ENCODE measurements at places on chromosomes 7 and 10. TPM values are rescaled to one million over a fixed set of nuclear protein-coding genes. Genes with fewer than 3 reads are reported as not detected.

- H3K27ac ChIP-seq: no peak overlapping the region
- H3K4me3 ChIP-seq: peak overlapping the region; percentile 74
- peaks cover 10% of the 10 kb centered on the region for H3K36me3 ChIP-seq
- peaks cover 9% of the 10 kb centered on the region for H3K27me3 ChIP-seq
Observed at GRCh38 chr10:100345570-100346330, 1.3 kb upstream of the SCD start.

- H3K4me3 ChIP-seq: no peak overlapping the region
- H3K4me1 ChIP-seq: peaks cover 43% of the 10 kb centered on the region
- DNase-seq: no peak
- no peaks in the 10 kb centered on the region for H3K27me3 ChIP-seq
- peak overlapping the region; percentile 90 for H3K27ac ChIP-seq
Observed at GRCh38 chr10:17003651-17004286, 125.8 kb downstream of the CUBN start.

GRCh38 chr7:77550586-77550985 lies 13.5 kb downstream of the PTPN12 start:
- H3K27ac ChIP-seq: no peak overlapping the region
- no peaks in the 10 kb centered on the region for H3K4me1 ChIP-seq
- no peaks in the 10 kb centered on the region for H3K36me3 ChIP-seq
- peak; percentile 11 for DNase-seq

DNA sequence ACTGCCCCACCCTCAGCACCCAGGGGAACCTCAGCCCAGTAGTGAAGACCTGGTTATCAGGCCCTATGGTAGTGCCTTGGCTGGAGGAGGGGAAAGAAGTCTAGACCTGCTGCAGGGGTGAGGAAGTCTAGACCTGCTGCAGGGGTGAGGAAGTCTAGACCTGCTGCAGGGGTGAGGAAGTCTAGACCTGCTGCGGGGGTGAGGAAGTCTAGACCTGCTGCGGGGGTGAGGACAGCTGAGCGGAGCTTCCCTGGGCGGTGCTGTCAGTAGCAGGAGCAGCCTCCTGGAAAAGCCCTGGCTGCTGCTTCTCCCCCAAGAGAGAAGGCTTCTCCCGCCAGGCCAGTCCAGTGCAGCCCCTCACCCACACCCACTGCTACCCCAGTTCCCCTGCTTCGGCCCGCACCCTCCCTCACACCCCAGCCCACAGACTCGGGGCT lies 6.3 kb downstream of the NOS3 start:
- no peak overlapping the region for H3K27ac ChIP-seq
- H3K4me1 ChIP-seq: peaks cover 16% of the 10 kb centered on the region
- H3K27me3 ChIP-seq: no peaks in the 10 kb centered on the region
- no peaks in the 10 kb centered on the region for H3K36me3 ChIP-seq
- H3K4me3 ChIP-seq: no peak overlapping the region
- no peak for DNase-seq

DNA sequence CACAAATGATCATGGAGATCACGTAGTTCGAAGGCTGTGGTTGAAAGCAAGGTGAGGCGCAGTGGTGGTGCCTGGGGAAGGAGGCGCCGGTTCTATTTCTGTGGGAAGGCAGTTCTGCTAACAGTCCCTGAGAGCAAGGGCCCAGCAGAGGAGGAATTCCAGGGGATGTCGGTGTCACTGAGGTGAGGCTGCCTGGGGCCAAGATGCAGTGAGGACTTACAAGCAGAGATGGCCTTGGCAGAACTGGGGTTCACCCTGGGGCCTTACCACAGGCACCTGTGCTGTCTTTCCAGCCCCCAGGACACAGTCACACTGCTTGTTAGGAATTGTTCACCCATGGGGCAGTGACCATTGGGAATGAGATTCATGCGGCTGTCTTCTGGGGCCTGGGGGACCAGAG lies 26.7 kb downstream of the GBX1 start:
- no peak overlapping the region for H3K4me3 ChIP-seq
- peaks cover 80% of the 10 kb centered on the region for H3K36me3 ChIP-seq

- no peaks in the 10 kb centered on the region for H3K27me3 ChIP-seq
- DNase-seq: no peak
- H3K4me3 ChIP-seq: no peak overlapping the region
- H3K27ac ChIP-seq: no peak overlapping the region
Observed at GRCh38 chr7:117087639-117088396, 134.5 kb downstream of the ST7 start.

GRCh38 chr7:132433301-132433700 lies 143.0 kb downstream of the PLXNA4 start:
- no peaks in the 10 kb centered on the region for H3K36me3 ChIP-seq
- no peak overlapping the region for H3K4me3 ChIP-seq
- H3K27ac ChIP-seq: no peak overlapping the region
- peaks cover 3% of the 10 kb centered on the region for H3K4me1 ChIP-seq

DNA sequence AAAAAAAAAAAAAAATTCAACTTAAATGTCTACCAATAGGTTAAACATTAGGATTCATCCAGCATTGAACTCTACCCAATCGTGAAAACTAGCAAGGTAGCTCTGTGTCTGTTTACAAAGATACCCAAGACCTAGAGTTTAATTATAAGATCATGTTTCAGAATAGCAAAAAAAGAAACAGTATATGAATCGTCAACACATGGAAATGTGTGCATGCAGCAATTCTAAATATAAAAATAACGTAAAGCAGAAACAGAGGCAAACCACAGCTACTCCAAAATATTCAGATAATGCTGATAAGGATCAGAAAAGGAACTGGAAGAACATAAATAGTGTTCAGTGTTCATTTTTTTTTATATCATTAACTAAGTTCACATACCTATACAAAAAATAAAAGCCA lies 68.7 kb downstream of the AFAP1L2 start:
- peaks cover 55% of the 10 kb centered on the region for H3K4me1 ChIP-seq
- H3K27me3 ChIP-seq: no peaks in the 10 kb centered on the region
- H3K27ac ChIP-seq: no peak overlapping the region
- H3K36me3 ChIP-seq: peaks cover 27% of the 10 kb centered on the region
- no peak for DNase-seq
- H3K4me3 ChIP-seq: no peak overlapping the region

DNA sequence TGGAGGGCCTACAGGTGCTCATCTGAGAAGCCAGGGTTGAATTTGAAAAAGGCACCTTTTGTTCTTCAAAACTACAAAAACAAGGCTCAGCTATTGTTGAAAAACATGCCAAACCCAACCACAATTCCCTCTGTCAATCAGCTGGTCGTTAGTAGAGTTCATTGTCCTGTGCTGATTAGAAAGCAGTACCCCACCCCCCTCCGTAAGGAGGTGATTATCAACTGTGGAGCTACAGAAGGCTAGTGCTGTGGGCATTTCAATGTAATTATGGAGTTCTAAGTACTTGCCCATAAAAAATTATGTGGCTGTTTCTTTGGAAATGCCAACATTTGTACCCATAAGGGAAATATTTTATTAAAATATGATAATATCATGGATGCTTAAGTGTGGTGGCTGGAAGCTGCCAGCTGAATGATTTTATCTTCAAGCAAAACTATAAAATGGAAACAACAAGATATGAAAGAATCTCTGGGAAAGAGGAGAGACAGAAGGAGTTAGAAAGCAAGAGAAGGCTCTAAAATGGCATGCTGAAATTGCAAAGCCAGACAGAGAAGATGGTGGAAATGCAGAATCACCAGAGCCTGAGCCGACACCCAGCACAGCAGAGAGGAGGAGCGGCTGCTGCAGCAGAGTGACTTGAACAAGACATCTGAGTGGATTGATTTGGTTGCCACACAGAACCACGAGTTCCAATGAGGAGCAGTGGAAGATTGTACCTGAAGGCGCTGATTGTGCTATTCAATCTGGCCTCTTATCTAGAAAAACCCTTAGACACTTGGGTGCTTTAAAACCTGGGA lies 179.5 kb upstream of the LRGUK start:
- no peak overlapping the region for H3K27ac ChIP-seq
- H3K36me3 ChIP-seq: no peaks in the 10 kb centered on the region
- H3K4me1 ChIP-seq: no peaks in the 10 kb centered on the region
- no peak overlapping the region for H3K4me3 ChIP-seq
- H3K27me3 ChIP-seq: no peaks in the 10 kb centered on the region

GRCh38 chr7:22174574-22174953 lies 182.4 kb downstream of the RAPGEF5 start:
- no peaks in the 10 kb centered on the region for H3K27me3 ChIP-seq
- H3K4me3 ChIP-seq: no peak overlapping the region
- H3K36me3 ChIP-seq: no peaks in the 10 kb centered on the region
- DNase-seq: no peak
- no peaks in the 10 kb centered on the region for H3K4me1 ChIP-seq

DNA sequence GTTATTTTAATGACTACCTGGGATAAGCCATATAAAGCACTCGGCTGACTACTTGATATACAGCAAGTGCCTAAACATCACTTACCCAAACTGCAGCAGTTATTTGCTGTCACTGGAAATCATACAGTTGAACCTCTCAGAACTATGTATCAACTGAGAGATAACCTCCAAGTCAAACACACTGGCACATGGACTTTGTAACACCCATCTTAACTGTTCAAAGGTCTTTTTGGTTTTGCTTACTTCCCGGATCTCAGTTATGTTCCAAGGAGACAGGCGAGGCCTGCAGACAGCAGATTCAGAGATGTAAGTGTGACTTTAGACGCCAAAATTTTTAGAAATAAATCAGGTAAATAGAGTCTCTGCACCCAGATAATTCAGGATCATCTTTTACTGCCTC lies 34.6 kb upstream of the DAGLB start:
- peak overlapping the region; percentile 78 for H3K4me3 ChIP-seq
- H3K36me3 ChIP-seq: peaks cover 12% of the 10 kb centered on the region
- peak overlapping the region; percentile 94 for H3K27ac ChIP-seq
- peaks cover 22% of the 10 kb centered on the region for H3K4me1 ChIP-seq
- no peaks in the 10 kb centered on the region for H3K27me3 ChIP-seq

GRCh38 chr7:124412531-124412930 lies 353.1 kb downstream of the GPR37 start:
- no peak overlapping the region for H3K4me3 ChIP-seq
- DNase-seq: no peak

The IRF5 gene
- total RNA-seq: 2.7 TPM

The AVPI1 gene
- total RNA-seq: 6.0 TPM

The PTPN20 gene
- 0.53 TPM for total RNA-seq

The PILRA gene
- 1.3 TPM for total RNA-seq

The TEX47 gene
- total RNA-seq: not detected

The MOGAT3 gene
- not detected for total RNA-seq

All from muscle of leg (tissue), 16 donors.